Upper lobe of left lung (tissue), 6 donors: ENCODE measurements at places on chromosomes 7 and 10.

DNA sequence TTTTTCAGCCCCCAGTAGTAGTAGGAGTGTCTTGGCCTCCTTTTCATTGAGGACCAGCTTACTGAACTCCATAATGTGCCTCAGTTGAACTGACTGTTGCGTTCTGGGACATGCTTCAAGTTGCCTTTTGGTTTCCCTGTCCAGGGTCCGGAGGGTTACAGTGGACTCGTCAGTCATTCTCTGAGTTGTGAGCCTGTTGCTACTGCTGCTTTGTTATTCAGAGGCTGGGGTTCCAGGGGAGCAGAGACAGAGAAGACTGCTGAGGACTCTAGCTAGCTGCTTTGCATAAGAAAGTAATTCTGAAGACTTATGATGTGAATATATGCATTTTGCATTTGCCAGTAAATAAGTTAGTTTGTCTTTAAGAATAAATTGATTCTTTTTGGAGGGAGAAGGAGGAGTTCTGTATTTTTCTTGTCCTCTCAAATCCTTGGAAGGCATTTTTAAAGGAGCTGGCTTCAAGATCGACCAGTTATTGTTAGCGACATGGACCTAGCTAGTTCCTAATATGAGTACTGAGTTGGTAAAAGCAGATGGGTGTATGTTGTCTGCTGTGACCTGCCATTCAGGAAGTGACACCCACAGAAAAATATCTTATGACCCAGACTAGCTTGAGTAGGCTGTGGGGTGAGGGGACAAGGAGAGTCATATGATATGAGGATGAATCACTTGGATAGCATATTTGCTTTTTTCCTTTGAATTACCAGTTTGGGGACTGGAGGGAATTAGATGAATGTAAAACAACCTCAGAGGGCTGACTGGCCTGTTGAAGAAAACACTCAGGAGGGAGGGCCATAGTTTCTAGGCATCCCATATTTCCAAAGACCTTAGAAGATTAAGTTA is 8.3 kb downstream of the PI4K2A start:
- DNase-seq, result no peak

DNA sequence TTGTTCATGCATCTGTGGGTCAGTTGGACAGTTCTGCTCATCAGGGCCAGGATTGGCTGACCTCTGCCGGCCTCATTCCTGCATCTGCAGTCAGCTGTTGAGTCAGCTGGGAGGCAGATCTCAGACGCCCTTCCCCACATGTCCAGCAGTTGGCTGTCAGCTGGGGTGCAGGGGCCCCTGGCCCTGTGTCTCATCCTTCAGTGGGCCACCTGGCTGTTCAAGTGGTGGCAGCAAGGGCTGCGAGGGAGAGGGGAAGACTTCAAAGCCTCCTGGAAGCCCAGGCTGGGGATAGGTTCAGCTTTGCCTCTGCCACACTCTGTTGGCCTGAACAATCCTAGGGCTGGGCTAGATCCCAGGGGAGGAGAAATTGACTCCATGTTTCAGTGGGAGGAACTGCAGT is 33.2 kb downstream of the TACR2 start:
- DNase-seq, result no peak

- no peak for DNase-seq
Observed at GRCh38 chr7:29620556-29620930, 56.9 kb downstream of the PRR15 start.

DNA sequence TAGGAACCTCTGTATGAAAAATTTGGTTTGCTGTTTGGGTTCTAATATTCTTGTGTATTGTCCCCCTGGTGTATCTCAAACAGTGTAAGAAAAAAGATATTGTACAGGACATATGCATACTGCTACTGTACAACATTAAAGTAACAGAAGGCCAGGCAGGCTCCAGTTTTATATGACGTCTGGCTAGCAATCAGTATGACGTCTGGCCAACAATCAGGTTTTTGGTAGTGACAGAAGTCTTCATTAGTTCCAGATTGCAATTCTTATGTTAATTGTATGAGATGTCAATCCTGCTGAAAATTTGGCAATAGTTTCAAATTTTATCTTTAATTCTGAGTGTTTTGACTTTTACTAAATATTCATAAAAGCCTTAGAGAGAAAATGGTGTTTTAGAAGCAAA is 67.9 kb upstream of the KCND2 start:
- DNase-seq, result no peak

GRCh38 chr10:54585572-54585971 is 215.5 kb downstream of the PCDH15 start:
- DNase-seq, result no peak

- no peak for DNase-seq
Observed at GRCh38 chr10:103466734-103467133, 8.0 kb upstream of the CALHM1 start.

GRCh38 chr7:93232673-93233018 is 480 bp downstream of the VPS50 start:
- DNase-seq, result no peak

DNA sequence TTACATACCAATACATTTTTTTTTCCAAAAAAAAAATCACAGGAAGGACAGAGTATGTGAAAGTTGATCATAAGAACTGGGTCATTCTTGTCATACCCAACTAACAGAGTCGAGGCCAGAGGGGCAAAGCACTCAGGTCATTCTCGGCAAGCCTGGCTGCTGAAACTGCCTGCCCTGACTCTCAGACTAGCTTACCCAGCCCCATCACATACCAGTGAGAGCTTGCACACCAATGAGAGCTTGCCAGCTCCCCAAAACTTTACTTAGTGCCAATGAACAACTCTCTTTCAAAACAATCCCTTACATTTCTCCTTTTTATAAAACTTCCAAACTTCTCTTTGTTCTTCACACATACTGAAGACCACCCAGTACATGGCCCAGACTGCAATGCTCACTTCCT is 48.9 kb downstream of the VOPP1 start:
- DNase-seq, result no peak

DNA sequence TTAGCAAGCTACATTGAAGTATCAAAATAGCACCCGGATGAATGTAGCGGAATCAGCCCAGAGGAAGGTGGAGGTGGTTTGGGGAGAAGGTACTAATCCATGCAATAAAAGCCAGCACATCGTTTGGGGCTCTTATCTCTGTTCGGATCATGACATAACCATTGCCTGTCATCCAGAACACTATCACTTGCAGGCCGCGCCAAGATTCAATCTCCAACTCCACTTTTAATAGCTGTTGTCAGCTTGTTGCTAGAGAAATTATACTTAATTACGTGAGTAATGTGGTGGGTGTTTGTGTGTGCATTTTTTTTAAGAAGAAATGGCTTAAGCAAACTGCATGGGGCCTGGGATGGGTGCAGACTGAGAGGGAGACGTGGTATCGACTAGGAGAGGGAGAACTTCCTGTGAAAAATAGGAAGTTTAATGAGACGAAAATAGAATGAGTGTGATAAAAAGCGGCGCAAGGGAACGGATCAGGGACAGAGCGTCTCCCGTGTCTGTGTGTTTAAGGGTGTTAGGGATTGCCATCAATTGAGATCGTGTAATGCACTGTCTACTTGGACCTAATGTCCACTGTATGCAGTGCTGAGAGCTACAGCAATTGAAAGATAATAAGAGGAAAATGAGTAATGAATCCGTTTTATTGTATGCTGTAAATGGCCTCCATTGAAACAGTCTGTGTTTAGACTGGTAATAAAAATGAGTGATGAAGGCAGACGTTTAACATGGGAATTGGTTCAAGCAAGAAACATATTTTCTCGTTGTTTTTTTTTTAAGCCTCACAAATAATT is 27.6 kb upstream of the SFMBT2 start:
- DNase-seq, result no peak

DNA sequence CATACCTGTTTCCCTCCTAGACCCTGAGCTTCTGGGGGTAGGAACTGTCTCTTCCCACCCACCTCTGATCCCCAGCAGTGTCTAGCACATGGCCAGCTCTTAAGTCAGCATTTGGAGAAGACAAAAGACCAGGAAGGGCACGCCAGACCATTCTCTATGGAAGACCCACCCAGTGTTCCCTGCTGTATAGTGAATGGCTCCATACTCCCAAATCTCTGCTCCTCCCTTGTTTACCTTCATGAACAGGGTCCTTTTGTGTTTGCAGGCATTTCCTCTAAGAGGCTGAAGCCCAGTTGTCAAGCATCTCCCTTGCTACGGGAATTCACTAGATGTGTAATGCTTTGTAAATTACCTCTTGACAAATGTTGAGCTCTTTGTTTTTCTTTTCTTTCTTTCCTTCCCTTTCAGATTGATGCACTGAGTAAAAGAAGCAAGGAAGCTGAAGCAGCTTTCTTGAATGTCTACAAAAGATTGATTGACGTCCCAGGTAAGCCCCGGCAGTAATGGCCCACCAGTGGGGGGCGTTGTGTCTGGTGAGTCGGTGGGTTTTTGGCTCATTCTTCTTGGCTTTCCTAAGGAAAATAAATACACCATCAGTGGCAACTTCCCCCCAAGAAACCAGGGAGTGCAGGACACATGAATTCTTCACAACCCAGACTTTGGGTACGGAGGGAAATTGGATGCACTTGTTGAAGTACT is 216.6 kb upstream of the SH2B2 start:
- no peak for DNase-seq

- no peak for DNase-seq
Observed at GRCh38 chr10:79927111-79927828, 21.6 kb downstream of the SFTPD start.

DNA sequence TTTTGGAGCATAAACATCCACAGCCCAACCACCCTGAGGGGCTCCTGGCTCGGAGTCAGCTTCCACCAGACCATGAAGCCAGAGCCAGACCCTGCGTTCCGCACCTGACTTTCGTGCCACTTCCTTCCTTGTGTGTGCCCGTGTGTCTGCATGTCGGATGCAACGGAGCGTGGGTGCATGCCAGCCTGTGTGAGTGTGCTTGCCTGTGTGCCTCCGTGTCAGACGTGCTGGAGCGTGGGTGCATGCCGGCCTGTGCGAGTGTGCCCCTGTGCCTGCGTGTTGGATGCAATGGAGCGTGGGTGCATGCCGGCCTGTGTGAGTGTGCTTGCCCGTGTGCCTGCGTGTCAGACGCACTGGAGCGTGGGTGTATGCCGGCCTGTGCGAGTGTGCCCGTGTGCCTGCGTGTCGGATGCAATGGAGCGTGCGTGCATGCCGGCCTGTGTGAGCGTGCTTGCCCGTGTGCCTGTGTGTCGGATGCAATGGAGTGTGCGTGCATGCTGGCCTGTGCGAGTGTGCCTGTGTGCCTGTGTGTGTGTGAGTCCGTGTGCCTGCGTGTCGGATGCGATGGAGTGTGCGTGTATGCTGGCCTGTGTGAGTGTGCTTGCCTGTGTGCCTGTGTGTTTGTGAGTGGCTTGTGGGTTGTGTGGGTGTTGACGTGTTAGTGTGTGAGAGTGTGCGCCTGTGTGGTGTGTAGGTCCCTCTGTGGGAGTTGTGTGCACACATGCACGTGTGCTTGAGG is 28.1 kb upstream of the KNDC1 start:
- DNase-seq, result peak; percentile 71

- peak; percentile 61 for DNase-seq
Observed at GRCh38 chr7:460374-461116, 59.1 kb downstream of the PDGFA start.

DNA sequence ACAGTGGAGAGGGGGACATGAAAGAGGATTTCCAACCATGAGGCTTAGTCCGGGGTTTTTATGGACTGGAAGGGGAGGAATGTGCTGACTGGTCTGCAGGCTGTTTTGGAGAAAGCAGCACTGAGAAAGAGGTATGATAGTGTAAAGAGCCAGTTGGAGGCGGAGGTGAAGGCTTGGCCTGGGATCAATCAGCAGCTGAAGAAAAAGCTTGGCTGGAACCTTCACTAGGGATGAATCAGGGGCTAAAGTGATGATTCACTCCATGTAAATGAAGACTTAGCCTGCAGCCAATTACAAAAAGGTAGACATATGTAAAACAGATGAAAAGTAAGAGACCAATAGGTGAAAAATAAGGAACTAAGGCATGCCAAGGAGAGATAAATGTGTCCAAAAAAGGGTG is 1382.6 kb downstream of the GATA3 start:
- DNase-seq, result no peak
